ENCODE measurements at places on chromosomes 3 and 15. TPM values are rescaled to one million over a fixed set of nuclear protein-coding genes. Genes with fewer than 3 reads are reported as not detected.

Gene SERINC4
- not detected for total RNA-seq

Gene PAQR5
- total RNA-seq: not detected

Gene PPP1R14D
- not detected for total RNA-seq

Gene PRICKLE2
- total RNA-seq: 48.2 TPM

Gene THAP10
- 2.2 TPM for total RNA-seq

Gene PTH1R
- total RNA-seq: 3.1 TPM

Gene CD80
- not detected for total RNA-seq

Gene CLEC3B
- 47.1 TPM for total RNA-seq

All from chondrocyte (in vitro differentiated cells).